Lung (tissue), 17 donors: ENCODE measurements at places on chromosomes 3 and 15.
A peak's percentile ranks its signal among the peaks of the same experiment; 100 is the strongest.

DNA sequence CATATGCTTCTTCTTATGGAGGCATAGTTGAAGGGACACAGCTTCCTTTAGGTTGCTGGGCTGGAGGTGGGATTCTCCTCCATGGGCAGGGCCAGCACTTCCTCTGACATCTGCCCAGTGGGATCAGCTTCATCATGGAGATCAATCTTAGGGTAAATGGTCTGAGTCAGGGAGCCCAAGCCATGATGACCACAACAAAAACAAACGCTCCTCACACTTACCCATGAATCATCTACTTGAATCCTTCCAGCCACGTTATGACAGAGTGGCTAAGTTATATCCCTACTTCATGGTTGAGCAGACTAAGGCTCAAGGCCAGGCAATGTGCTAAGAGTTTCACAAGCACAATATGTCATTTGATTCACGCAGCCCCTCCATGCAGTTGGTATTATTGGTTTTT lies 87.2 kb upstream of the NMNAT3 start:
- no peak for DNase-seq

DNA sequence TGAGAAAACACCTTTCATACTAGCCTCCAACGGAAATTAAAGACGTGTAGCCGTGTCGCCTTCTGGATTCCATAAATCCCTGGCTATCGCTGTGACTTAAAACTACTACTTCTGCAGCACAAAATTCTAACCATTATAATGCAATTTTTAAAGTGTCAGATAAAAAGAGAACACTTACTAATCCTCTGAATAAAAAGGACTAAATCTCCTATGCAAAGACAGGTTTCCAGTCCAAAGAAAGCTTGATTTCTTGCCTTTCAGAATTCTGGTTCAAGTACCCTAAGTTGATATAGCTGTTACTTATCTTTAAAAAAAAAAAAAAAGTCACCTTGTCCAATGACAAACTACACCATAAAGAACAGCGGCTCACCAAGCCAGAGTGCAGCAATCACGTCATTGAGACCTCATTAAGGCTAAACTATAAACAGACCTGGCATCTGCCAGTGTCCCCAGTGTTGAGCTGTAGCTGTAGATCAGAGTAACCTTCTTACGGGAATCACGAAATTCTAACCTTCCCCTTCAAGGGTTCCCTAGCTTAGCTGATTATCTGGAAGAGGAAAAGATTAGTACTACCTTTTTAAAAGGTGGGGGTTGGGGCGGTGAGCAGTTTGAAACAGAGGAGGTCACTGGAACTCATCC lies 2.2 kb downstream of the ABCC5 start:
- DNase-seq: peak; percentile 41

DNA sequence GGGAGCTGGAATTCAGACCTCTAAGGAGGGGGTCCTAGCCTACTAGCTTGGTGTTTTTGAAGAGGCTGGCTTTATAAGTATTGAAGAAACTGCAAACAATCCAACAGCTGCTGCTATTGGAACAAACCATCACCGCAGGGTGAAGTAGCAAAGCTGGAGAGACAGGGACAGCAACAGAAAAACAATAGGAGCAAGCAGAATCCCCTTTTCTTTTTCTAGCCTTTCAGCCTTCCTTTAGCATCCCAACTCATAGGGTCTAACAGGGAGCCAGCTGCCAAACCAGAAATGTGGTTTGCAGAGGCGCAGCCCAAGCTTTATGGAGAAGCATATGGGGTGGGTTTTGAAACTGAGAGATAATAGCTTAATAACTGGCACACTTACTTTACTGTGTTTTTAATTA lies 106.2 kb upstream of the CHMP2B start:
- peak; percentile 90 for DNase-seq

- no peak for DNase-seq
Observed at GRCh38 chr3:187957582-187957981, 196.4 kb upstream of the LPP start.

DNA sequence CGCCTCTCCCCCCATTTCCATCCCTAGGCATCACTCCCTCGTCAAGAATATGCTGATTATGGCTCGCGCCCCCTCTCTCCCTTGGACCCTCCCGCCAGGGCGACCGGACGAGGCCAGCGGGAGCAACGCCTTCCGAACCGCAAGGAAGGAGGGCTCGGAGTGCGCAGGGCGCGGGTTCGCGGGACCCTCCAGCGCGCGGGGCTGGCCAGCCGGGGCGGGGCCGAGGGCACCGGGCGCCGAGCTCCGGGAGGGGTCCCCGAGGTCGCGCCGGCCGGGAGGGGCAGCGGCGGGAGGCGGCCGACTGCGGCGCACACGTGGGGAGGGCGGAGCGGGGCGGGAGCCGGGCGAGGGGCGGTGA lies 483 bp downstream of the EHD4 start:
- DNase-seq: peak; percentile 46

- DNase-seq: no peak
Observed at GRCh38 chr15:85374831-85375230, 5.6 kb upstream of the AKAP13 start.

- no peak for DNase-seq
Observed at GRCh38 chr3:168086541-168087260, 9.0 kb downstream of the GOLIM4 start.

DNA sequence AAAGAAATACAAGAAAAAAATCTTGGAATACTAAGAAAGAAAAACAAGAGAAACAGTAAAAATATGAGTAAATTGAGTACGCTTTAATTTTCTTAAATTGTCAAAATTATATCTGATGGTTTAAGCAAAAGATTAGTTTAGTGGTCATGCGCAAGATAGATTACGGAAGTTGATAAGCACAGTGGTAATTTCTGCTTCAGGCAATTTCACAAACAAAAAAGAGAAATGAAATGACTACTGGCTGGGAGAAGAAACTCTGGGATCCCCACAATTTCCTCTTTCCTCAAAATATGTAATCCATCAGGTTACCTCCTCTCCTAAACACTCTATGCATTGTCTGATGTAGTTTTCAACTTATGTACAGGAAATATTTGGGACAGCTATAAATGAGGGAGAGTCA lies 9.0 kb downstream of the MYD88 start:
- DNase-seq: no peak

DNA sequence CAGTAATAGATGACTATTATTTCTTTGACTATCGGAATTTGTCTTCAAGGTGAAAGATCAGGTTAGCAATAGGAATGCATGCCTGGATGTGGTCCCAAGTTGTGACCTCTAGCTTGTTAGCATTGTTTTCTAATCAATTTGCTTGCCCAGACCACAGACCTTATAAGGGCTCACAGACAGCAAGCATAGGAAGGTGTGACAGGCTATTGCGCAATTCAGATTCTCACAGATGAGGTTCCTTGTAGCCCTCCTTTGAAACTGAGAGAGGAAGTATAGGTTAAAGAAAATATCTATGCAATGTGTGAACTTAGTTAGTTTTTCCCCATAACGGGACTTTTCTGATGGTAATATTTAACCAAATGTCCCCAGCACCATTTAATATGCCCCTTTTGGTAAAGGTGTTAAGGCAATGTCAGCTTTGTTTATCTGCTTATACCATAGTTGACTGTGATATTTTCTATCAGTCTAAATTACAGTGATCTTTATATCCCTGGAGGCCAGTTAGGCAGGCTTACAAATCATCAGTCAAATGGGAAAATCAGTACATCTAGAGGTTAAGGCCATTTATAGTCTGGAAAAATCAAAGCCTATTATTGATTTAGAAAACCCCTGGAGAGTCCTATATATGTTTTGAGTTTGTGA lies 168.1 kb upstream of the MBNL1 start:
- no peak for DNase-seq

DNA sequence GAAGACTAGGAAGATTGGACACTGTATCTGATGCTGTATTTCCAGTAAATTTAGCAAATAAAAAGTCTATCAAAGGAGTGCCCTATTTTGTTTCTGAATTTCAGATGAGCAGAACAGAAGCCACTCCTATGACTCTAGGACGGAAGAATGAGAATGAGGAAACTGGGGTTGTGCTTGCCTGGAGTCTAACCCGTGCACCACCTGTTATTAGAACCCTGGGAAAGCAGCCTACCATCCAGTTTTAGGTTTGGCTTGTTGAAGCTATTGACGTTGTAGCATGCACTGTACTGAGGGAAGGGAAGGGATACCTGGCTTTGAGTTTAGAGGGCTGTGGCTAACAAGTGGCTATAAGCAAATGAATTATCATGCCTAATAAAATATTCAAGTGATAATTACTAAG lies 318.5 kb downstream of the SLC9A9 start:
- DNase-seq: no peak

- DNase-seq: no peak
Observed at GRCh38 chr3:9222956-9223639, 26.3 kb downstream of the SRGAP3 start.

DNA sequence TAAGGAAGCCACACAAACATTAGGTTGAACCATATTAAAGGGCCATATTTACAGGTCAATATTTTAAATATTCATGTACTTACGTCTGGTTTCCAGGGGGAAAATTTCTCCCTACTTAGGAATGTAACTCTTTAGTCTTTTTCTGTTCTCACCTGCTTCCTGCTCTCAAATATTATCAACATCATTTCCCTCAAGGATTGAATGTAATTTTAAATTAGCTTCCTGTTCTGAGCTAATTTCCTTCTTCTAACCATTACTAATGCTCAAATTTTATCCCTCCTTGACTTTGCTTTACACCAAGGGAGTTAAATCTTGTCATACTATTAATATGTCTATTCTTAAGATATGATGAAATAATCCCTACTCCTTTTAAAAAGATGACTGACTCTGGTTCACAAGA lies 103.4 kb upstream of the UBP1 start:
- no peak for DNase-seq

- no peak for DNase-seq
Observed at GRCh38 chr3:81426826-81427577, 334.4 kb downstream of the GBE1 start.

DNA sequence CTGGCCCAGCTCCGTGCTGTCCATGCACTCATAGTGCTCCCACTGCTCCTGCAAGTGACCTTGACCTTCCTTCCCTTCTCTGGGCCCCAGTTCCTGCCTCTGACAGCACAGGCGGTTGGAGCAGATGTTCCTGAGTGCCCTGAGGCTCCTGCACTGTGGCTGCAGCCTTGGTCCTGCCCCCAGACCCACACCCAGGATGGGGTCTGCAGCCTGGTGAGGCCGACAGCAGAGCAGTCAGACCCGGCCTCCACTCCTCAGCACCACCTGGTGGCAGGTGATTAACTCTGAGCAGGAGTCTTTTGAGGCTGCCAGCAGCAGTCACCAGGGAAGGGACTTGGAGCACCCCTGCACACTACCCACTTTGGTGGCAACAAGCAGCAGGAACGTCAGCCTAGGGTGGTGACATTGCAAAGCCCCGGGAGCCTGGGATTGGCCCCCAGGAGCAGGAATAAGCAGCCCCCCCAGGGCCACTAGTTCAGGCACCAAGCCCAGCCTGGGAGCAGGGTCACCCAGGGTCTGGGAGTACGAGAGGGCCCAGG lies 64.6 kb downstream of the CYP11A1 start:
- peak; percentile 53 for DNase-seq

- no peak for DNase-seq
Observed at GRCh38 chr15:31202953-31203352, 101.4 kb upstream of the TRPM1 start.

GRCh38 chr15:25238716-25239470 lies 199.9 kb downstream of the UBE3A start:
- DNase-seq: no peak

GRCh38 chr3:14658978-14659377 lies 7.4 kb downstream of the CCDC174 start:
- DNase-seq: no peak

GRCh38 chr15:75620058-75620820 lies 5.3 kb downstream of the SNUPN start:
- no peak for DNase-seq

DNA sequence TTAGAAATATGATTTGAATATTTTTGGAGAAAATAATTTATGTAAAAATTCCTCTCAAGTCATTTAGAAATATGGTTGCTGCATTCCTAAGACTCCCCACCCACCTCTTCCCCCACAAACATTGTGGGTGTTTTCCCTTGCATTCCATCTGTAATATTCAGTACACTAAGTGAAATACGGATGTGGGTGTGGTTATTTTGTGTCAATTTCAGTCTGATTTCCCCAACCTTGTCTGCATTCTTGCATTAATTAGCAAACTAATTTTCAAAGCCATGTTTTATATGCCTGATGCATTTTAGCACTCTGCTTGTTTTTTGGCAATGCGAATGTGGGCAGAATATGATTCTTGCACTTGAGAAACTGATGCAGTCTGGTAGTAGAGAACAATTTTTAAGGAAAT lies 408.3 kb upstream of the RGMA start:
- DNase-seq: no peak

GRCh38 chr3:179660872-179661271 lies 8.0 kb downstream of the USP13 start:
- DNase-seq: no peak

- DNase-seq: no peak
Observed at GRCh38 chr3:171358181-171358880, 101.9 kb downstream of the TNIK start.

GRCh38 chr3:47283193-47283537 lies 421 bp downstream of the KLHL18 start:
- DNase-seq: no peak

DNA sequence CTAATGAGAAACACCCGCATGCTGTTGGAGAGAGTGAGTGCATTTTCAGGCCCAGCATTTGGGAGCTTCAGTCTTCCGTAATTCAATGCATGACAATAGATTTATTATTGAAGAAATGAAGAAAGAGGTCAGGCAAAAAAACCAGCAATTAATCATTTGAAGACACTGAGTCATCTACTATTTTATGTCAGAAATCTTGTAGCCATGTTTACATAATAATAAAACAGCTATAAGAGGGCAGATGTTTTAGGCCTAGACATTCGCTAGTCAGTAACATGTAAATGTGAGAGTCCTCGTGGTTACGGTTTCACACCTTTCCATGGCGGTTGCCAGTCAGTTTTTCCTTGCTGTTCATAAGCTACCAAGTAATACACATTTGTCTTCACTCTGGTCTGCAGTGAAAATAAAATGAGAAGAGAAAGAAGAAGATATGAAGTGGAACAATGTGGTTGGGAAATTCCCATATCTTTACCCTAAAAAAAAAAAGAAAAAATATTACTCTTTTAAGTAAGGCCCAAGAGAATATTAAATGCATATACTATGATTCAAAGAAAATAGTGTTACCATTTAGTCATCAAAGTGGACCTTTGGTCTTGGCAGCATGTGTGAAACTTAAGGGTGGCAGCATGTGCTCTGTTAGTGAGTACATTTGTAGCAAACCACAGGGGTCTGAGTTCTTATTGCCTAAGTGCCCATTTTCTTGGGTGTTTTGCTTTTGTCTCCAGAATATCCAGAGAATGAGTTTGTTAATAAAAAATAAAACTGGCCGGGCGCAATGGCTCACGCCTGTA lies 140.5 kb upstream of the TBL1XR1 start:
- DNase-seq: no peak

DNA sequence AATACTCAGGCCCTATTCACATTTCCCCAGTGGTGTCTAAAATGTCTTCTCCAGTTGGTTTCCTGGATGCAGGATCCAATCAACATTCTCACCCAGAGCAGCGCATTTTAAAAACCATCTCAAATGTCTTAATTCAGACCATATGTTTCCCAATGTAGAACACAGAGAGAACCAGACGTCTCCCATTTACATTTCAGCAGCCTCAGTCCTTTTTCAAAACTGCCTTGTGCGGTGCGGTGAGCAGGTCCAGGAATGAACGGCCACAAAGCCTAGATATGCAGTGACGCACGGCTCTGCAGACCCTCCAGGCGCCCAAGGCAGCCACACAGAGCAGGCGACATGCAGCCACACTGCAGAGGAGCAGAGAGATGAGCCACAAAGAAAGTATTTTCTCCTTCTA lies 66.1 kb upstream of the MEX3B start:
- DNase-seq: no peak

- DNase-seq: peak; percentile 9
Observed at GRCh38 chr3:192772240-192772894, 45.0 kb upstream of the FGF12 start.
